ENCODE measurements at places on chromosomes 12 and 14.

GRCh38 chr14:93648440-93649168 lies 139.7 kb downstream of the PRIMA1 start:
- DNase-seq, result no peak

- peak; percentile 63 for DNase-seq
Observed at GRCh38 chr14:71354801-71355200, 447.5 kb downstream of the PCNX1 start.

DNA sequence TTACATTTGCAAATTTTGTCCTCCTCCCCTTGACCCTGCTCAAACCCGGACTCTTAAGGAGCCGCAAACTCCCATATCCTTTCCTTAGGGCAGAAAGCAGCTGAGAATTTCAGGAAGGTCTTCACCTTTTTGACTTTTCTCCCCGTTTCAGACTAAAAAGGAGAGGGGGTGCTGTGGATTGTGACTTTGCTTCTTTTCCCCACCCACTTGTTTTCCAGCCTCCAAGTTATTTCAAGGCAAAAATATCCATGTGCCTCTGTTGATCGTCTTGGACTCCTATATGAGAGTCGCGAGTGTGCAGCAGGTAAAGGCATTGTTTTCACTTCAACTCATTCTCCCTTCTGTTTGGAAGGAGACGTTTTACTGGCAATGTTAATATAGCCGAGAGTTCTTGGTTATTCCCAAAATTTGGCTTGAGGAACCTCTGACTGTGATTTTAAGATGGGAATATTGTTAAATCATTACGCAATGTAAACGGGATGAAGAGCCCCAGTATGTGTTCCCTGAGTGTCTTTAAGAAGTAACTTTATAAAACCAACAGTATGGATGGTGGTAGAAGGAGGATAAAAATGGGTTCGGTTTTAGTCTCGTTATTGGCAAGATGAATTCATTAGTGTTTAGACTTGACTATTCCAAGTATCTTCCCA lies 663 bp downstream of the LRRK2 start:
- no peak for DNase-seq

GRCh38 chr12:130526813-130527212 lies 189.1 kb downstream of the PIWIL1 start:
- DNase-seq, result no peak

DNA sequence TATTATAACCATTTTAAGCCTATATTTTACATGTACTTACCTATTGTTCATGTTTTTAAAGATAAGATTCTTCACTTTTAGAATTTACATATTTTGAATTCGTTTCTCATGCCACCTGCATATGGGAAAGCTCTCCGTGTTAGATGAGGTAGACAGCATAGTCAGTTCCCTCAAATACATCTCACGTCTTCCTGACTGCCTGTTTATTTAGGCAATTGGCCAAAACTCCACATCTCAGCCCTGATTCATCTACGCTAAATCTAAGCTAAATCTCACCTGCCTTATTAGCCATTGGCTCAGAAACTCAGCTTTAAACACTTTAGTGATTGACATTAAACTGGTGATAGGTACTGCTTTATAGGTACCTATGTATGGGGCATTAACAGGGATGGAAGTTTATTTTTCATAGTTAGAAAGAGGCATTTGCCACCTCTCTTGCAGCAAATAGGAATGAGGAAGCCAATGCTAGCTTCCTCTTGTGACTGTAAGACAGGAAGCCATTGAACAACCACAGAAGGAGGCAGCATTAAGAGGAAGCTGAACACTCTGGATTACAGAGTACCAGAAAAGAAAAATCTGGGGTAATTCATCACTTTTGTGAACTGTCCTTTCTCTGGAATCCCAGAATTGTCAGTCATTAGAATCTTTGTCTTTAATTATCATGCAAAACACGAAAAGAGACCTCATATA lies 111.9 kb downstream of the LRFN5 start:
- no peak for DNase-seq

DNA sequence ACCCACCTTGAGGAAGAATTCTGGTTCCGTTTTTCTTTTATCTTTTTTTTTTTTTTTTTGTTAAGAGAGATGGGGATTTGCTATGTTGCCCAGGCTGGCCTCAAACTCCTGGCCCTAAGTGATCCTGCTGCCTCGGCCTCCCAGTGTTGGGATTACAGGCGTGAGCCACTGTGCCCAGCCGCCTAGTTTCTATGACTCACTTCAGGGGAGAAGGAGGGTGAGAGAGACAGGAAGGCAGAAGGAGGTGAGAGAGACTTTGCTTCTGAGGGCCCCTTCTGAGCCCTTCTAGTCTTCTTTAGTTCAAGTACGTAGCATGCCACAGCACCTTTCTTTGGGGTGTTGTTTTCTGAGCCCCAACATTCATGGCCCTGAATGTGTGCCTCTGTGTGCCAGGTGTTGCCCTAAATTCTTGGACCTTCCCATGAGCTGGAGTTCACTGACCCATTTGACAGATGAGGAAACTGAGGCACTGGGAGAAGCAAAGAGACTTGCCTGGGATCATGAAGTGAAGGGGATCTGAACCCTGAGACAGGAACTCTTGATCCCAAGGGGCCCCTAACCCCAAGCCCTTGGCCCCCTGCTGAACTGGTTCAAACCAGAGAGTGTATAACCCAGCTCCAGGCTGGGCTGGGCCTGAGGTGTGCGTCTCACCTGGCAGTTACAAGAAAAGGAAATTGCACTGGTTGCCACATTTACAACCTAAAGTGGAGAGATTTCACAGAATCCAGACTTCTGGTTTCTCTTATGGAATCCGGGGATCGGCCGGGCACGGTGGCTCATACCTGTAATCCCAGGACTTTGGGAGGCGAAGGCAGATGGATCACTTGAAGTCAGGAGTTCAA lies 20.8 kb downstream of the SH2B3 start:
- DNase-seq, result peak; percentile 47

DNA sequence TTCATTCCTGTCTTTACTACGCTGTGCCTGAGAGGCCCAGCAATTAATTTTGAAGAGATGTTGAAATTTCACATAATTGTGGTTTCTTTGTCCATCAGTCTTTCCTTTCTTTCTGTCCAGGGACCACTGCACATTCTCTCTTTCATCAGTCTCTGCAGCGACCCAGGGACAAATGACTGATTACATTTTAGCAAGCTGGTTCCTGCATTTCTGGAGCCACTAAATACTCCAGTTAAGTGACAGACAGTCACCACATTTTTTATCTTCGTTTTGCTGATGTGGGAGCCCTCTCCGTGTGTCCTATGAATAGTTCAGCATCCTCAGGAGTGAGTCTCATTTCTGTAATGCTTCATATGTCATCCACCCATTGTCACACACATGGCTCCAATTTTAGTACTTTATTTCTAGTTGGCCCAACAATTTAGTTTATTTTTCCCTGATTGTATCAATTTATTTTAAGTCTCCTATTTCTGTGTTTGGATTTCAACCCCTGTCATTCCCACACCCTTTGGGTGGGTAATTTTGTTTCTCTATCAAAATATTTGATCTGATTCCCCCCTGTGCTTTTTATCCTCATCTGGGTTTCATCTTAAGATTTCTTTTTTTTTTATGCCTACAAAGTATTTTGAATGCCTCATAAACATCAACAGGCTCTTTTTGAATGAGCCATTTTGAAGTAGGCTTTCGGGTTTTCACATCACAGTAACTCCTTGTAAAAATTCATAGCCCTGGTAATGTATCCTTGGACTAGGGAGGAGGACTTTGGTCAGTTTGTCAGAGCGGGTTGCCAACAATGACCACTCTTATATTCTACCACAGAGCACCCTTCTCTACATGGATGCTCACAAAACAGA lies 1196.5 kb downstream of the GALC start:
- peak; percentile 99 for DNase-seq

GRCh38 chr14:90578283-90578985 lies 181.6 kb downstream of the CALM1 start:
- no peak for DNase-seq

DNA sequence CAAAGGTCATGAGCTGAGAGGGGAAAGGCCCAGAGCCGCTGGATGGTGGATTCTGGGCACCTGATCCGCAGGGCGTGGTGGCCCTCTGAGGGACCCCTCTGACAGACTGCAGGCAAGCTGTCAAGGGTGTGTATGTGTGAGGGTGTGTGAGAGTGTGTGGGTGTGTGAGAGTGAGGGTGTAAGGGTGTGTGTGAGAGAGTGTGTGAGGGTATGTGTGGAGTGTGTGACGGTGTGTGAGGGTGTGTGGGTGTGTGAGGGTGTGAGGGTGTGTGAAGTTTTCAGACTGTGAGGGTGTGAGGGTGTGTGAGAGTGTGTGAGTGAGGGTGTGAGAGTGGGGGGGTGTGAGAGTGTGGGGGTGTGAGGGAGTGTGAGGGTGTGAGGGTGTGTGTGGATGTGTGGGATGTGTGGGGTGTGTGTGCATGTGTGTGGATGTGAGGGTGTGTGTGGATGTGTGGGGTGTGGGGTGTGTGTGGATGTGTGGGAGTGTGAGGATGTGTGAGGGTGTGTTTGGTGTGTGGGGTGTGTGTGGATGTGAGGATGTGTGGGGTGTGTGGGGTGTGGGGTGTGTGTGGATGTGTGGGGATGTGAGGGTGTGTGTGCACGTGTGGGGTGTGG lies 156.7 kb downstream of the TMEM121 start:
- no peak for DNase-seq

- DNase-seq, result no peak
Observed at GRCh38 chr12:4241592-4241991, 32.0 kb upstream of the CCND2 start.

- DNase-seq, result no peak
Observed at GRCh38 chr12:82857911-82858533, 171.3 kb downstream of the TMTC2 start.

- DNase-seq, result no peak
Observed at GRCh38 chr14:99679996-99680395, 4.1 kb upstream of the CYP46A1 start.

GRCh38 chr12:27616356-27617142 lies 79.7 kb upstream of the REP15 start:
- no peak for DNase-seq

GRCh38 chr14:103135333-103136260 lies 12.3 kb downstream of the TNFAIP2 start:
- DNase-seq, result no peak

- DNase-seq, result no peak
Observed at GRCh38 chr14:89551432-89551831, 134.4 kb upstream of the FOXN3 start.

- peak; percentile 28 for DNase-seq
Observed at GRCh38 chr12:91620992-91621391, 438.4 kb upstream of the DCN start.

- peak; percentile 12 for DNase-seq
Observed at GRCh38 chr12:120903412-120904196, 554 bp downstream of the SPPL3 start.

DNA sequence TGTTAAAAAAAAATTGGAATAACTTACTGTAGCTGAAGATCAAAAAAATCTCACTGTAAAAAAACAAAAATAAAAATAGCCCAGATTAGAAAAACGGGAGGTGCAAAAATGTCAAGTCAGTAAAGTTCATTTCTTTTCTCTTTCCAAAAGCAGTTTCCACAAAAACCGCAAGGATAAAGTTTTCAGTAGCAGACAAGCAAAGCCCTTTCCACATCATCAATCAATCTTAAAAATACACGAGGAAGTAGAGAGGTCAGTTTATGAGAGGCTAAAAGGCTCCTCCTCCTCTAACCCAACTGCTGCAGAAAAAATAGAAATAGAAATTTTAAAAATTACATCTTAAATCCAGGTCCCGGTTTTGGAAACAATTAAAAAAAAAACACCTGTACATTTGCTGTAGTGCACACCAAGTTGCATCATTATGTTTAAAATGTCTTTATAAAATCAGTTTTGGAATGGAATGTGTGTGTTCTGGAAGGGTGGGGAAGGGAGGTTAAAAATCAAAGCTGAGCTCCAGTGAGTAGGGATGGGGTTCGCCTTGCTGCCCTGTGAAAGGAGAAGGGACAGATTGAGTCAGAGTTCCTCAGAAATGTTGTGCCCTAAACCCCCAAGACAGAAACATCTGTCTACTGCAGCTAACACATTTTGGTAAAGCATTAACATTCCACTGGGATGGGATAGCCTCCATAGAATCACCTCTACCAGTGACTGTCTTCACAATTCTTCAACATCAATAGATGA lies 5.8 kb downstream of the HNRNPC start:
- peak; percentile 40 for DNase-seq

DNA sequence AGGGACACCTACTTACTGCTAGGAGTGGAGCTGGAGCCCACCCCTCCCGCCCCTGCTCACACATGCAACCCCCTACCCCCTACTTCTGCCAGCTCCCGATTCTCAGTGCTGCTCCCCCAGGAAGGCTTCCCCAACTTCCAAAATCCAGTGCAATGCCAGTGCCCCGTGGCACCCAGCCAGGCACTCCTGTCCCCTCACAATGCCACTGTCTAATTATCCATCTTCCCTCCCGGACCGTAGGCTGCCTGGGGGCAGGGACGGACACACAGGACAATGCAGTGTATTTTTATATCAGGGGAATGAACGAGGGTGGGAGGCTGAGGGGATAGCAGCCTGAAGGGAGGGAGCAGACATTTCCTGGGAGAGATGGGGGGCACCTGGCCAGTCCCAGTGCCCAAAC lies 12.4 kb downstream of the OTUB2 start:
- no peak for DNase-seq

DNA sequence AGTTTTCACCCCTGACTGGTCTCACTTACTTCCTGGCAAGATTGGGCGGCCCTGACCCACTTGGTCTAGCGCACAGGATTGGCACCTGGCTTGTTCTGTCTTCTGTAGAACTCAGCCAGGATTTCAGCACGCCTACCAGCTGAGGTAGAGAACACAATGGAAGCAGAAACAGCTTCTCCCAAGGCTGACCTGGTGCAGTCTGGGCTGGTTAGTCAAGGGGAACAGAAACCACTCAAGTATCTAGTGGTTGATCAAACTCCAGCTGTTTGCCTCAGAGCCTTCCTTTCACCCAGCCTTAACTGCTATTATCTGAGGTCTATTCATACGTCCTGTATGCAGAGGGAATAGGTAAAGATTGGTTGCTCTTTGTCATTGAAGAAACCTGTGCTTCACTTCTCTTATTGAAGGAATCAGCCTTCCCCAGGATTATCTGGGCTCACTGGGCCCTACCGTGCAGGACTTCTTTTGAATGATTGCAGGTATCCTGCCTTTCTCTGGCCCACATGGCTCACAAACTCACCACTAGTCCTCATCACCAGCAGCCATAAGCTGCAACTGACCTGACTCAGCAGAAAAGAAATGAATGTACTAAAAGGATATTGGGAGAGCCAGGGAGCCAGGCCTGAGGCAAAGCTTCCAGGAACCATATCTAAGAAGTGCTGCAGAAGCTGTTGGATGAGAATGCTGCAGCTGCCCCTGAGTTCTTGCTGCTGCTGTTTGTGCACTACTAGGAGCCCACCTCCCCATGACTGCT lies 2.5 kb upstream of the PLEKHD1 start:
- no peak for DNase-seq

DNA sequence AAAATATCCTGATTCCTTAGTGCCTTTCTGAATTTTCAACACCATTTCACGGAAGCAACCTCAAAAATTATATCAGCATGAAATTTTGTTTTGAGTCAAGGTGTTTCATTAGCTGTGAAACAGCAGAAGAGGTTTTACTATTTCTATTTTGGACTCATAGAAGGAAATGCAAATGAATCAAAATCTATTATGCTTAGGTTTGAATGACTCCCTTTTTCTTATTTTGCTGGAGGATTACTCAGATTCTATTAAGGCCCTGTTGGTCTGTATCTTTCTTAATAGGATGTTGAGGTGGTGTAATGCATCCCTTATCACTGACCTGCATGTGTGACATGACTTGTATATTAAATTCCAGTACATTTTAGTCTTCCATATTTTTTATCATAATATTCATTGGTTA lies 165.8 kb downstream of the TMTC2 start:
- DNase-seq, result no peak
